Esophagus squamous epithelium (tissue), 5 donors: ENCODE measurements at places on chromosomes 6 and 20.

DNA sequence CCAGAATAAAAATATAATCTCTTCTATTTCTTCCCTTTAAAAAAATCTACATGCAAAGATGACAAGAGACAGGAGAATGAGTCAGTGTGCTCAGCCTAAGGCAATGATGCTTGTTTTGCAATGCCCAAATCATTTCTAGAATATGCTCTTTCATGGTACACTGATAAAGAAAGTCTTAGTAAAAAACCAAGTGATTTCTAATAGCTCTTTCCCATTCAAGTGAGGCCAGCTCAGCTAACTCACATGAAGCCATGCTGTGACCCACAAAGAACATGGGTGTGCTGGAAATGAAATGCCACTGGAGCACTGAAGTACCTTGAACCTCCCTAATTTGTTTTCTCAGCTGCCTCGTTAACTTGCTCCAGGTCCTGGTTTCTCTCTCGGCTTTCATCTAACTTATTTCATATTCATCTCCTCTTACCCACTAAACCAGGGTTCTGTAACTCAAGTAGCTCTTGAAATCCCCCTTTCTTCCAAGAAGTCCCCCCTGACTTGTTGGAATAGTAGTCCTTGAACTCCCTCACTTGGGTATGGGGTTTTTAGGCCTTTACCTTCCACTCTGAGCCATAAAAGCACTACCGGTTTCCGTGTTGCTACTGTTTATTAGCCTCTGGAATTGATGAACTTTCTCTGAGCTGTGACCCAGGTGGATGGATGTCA is 92.7 kb downstream of the IRF4 start:
- no peak for DNase-seq

- DNase-seq = no peak
Measured at GRCh38 chr6:101294676-101295075, 98.8 kb upstream of the GRIK2 start.

GRCh38 chr6:122066200-122066599 is 333.3 kb upstream of the HSF2 start:
- DNase-seq = no peak

- no peak for DNase-seq
Measured at GRCh38 chr6:100460650-100461204, 4.0 kb downstream of the SIM1 start.

DNA sequence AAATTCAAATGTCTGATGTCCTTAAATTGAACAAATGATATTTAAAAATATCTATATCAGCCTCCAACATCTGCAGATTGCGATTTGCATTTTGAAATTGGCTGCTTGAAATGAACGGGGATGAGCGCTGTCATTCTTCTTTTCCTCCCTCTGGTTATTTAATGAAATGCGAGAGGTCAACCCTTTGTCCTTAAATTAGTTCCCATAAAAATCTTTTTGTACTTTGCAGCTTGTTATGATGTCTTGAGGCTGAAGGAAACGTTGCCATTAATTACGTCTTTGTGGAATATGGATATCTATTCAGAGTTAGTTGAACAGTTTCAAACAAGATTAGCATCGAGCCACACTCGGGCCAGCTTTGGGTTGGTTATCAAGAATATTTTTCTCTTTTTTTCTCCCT is 140.0 kb downstream of the LINC00237 start:
- DNase-seq = no peak

DNA sequence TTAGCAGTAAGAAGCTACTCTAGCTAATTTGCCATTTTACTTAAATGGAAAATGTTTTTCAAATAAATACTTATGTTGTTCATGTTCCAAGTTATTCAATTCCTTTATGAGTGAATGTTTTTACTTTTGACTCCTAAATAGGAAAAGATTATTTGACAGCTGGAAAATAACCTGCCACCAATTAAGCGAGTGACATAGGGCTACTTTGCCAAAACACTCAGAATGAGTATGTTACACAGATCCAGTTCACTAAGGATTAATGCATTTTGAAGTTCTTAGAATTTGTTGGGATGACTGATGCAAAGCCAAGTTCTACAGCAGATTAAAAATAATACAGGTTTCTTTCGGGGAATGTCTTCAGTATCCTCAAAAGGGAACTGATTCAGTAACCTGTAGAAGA is 144.4 kb downstream of the ADGRG6 start:
- DNase-seq = no peak

DNA sequence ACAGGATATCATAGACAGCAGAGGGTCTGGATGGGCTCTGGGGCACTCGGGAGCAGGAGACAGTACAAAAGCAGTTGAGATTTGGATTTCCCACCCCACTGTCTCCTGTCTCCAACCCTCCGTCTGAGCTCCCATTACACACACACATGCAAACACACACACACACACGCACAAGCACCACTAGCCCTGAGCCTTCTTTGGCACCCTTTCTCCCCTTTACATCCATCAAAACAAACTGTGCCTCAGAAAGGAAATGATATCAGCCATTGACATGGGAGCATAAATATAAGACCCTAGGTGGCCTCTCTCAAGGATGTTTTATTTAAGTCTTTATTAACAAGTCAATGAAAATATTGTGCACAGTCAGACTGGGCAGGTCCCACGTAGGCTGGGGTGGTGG is 17.5 kb downstream of the TTBK1 start:
- DNase-seq = no peak

GRCh38 chr6:165404697-165405096 is 95.3 kb upstream of the C6orf118 start:
- no peak for DNase-seq

DNA sequence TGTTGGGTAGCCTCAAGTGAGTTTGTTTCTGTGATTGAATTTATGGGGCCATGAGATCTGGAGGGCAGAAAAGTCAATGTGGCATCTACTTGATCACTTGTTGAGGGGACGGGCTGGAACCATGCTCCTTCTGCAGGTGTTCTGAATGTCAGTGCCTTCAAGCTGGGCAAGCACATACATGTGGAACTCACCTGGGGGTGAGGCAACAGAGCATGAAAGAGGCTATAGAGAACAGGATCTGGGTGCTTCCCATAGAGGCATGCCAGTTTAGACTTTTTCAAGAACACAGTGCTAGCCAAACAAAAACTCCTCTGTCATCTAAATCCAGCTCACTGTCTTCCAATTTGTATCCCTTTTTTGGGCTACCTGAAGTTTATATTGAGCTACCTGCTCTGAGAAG is 77.8 kb upstream of the SLC35B3 start:
- DNase-seq = no peak

- no peak for DNase-seq
Measured at GRCh38 chr6:85418059-85418458, 31.8 kb upstream of the NT5E start.

- DNase-seq = no peak
Measured at GRCh38 chr6:168877821-168878282, 375.8 kb downstream of the THBS2 start.

- no peak for DNase-seq
Measured at GRCh38 chr6:49912196-49912595, 45.9 kb upstream of the CRISP1 start.

DNA sequence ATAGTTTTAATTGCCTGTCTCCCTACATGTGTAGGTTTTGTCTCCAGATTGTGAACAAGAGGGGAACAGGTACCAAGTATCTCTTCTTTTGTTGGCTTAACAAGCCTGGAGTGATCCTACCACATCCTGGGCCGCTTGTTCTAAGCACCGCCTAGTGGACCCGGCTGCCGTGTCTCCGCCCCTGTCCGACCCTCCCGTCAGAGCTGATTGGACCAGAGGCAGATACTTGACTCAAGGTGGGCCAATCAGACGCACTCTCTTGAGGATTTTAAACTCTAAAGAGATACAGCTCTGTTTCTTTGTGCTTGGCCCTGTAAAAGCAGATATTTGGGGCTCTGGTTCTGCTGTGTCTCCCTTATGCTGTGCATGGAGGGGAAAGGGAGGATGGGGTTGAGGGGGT is 68.2 kb downstream of the PRDM1 start:
- no peak for DNase-seq

DNA sequence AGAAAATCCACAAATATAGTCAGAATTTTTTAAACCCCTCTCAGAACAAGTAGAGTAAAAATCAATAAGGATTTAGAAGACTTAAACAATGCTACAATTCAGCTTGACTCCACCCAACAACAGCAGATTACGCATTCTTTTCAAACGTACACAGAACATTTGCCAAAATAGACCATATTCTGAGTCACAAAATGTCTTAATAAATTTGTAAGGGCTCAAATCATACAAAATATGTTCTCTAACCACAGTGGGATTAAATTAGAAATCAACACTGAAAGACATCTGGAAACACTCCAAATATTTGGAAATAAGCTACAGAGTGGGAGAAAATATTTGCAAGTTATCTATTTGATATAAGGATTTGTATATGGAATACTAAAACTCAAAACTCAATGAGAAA is 164.2 kb upstream of the AKAP12 start:
- no peak for DNase-seq

DNA sequence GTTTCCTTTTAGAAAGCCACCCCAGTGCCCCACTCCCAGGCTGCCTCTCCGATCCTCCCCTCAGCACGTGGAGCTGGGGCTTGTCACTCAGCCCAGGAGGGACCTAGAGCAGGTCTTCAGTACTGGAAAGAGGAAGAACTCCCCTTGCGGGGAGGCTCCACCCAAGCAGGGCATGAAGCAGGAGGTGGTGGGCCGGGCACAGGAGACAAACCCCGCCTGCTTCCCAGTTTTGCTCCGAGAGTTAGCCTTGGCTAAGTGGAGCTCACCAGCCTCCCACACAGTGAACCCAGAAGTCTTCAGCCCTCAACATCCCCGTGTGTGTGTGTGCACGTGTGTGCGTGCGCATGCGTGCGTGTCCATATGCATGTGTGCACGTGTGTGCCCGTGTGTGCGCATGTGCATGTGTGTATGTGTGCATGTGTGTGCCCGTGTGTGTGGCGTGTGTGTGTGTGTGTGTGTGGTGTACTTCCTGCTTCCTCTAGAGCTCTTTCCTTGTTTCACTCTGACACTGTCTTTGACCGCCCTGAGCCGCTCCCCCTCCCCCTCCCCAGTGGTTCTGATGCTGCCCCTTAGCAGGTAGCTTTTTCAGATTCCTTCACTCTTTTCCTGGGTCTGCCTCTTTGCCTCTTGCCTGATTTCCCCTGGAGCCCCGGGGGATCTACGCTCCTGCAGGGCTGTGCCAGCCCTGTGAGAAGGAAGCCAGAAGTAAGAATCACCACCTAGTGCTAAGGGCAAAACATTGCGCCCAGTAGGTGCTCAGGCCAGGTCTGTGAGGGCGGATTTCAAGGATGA is 239.8 kb downstream of the CDC5L start:
- DNase-seq = no peak

DNA sequence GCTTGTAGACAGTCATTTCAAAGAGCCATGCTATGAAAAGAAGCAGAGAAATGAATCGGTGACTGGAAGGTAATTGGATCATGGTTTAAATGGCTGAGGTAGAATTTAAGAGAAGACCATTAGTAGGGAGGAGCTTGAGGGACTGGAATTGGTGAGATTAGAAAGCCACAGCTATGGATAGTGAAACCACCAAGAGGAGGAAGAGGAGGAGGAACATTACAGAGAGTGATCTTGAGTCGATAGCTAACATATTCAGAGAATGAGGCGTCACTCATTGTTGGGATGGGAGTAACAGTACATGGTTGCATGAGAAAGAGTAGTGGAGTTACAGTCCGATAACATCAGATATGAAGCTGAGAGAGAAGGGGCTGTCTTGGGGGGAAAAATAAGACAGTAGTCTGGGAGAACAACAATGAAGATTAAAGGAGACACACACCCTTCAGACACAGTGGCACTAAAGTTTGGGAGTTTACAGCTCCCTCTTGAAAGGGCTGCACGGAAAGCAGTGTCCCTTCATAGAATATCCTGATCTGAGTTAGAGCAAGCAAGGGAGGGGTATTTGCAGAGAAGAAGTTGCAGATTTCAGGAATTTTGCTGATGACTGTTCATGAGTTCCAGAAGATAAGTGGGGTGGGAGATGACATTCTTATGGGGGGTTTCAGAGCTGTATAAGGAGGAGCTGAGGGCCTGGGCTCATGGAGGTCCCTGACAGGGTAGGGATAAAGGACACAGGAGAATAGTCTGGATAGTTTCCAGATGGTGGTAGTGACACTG is 15.1 kb upstream of the LAMP5 start:
- no peak for DNase-seq

DNA sequence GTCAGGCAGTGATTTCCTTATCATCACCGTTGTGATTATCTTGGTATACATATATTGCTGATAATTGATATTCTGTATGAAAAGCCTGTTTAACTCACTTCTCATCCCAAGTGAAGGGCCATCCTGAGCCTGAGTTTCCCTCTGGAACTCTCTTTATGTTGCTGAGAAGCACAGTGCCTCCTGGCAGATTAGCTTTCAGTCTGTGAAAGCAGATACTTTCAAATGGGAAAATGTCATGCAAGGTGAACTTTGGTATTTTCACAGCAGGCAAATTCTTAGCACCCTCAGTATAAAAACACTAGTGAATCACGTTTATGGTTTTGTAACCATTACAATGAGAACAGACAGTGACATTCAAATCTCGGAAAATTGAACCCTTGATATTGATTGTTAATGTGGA is 151.6 kb downstream of the PRIM2 start:
- DNase-seq = no peak

DNA sequence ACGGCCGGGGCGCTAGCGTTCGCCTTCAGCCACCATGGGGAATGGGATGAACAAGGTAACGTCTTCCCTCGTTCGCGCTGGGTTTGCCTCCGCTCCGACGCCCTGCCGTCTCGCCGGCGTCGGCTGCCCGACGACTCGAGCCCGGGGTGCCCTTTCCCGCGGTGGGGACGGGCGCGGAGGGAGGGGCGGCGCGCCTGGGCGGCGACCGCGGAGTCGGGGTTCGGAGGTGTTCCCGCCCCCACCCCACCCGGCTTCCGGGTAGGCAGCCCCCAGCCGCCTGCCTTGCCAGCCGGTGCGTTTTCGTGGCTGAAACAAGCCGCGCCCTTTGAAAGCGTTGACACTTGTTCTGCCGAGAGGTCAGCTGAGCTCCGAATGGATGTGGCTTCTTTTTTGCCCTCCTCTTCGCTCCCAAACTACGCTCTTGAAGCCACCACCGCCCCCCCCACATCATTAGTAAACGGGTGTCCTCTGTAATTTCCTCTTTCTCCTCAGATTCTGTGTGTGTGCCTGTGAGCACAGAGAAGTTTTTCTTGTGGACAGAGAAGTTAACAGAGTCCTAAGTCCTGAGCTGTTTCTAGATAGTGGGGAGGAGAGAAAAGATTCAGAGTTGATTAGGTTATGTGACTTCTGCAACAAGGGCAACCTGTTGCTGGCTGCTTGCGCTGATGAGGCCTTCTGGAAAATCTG is 362 bp downstream of the DUSP22 start:
- DNase-seq = no peak
